Midbrain (tissue), 1 donor: ENCODE measurements at places on chromosomes 12 and 14.

DNA sequence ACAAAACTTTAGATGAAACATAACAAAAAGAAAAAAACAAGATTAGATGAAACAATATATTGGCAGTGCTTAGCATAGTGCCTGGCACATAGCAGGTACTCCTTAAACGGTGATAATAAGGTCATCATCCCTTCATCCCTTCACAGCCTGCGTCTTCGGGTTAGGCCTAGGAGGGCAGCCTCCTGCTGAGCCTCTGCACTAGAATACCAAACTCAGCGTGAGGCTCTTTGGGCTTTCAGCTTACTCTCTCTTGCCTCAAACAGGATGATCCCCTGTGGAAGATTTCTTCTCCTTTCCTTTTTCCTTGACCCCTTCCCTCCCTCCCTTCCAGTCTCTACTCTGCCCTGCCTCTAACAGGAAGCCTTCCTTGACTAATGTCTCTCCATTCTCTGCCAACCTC lies 14.4 kb upstream of the FIGNL2 start:
- DNase-seq, result no peak

- DNase-seq, result no peak
Observed at GRCh38 chr14:69852531-69853321, 26.5 kb upstream of the SMOC1 start.

DNA sequence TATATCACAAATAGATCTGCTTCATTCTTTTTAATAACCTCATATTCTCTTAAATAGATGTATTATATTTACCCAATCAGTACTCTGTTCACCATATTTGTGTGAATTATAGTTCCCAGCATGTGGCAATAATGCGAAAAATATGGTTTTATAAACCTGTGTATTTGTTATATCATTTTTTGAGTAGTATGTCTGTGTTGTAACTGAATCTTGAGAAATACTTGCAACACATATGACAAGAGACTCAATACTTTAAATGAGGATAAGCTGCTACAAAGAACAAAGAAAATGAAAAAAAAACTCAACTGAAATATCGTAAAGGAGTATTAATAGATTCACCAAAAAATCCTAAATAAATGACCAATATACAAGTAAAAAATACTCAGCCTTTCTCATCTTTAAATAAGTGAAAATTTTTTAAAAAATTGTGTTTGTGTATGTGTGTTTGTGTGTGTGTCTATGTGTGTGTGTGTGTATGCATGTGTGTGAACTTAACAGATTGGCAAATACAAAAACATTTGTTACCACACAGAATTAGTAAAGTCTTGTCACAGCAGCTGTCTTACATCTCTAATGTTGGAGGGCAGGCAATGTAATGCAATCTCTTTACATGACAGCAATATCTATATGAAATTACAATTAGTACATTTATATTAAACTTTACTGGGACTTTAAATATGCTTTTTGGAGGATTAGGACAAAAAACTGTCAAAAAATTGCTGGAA lies 441.9 kb upstream of the MGAT4C start:
- no peak for DNase-seq

DNA sequence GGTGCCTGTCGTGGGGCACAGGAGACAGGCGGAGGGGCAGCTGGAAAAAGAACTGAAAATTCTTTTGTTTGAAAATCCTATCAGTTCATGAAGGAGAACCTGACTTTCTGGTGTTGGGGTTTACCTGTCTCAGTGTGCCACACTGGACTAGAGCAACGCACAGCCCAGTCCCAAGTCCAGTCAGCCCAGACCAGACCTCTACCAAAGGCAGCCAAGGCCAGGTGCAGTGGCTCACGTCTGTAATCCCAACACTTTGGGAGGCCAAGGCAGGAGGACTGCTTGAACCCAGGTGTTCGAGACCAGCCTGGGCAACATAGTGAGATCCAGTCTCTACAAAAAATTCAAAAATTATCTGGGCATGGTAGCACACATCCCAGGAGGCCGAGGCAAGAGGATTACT lies 4.6 kb downstream of the CCDC85C start:
- no peak for DNase-seq

DNA sequence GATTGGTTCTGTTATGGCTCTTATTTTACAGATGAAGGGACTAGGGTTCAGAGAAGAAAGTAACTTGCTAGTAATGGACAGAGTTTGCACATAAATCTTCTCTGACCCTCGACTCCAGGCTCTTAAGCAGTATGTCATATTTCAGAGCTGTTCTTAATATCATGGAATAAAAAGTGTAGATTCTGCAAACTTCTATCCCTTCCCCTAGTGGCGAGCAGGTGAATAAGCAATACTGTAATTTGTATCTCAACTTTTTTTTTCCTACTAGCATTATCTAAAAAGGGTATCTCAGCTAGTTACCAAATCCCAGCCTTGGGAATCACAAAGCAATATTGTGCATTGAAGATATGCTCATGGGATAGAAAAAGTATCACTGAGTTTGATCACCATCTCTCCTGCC lies 83.2 kb downstream of the ANO4 start:
- no peak for DNase-seq

GRCh38 chr12:3367750-3368444 lies 123.1 kb upstream of the PRMT8 start:
- DNase-seq, result no peak

GRCh38 chr12:25767606-25768005 lies 190.9 kb upstream of the RASSF8 start:
- no peak for DNase-seq

DNA sequence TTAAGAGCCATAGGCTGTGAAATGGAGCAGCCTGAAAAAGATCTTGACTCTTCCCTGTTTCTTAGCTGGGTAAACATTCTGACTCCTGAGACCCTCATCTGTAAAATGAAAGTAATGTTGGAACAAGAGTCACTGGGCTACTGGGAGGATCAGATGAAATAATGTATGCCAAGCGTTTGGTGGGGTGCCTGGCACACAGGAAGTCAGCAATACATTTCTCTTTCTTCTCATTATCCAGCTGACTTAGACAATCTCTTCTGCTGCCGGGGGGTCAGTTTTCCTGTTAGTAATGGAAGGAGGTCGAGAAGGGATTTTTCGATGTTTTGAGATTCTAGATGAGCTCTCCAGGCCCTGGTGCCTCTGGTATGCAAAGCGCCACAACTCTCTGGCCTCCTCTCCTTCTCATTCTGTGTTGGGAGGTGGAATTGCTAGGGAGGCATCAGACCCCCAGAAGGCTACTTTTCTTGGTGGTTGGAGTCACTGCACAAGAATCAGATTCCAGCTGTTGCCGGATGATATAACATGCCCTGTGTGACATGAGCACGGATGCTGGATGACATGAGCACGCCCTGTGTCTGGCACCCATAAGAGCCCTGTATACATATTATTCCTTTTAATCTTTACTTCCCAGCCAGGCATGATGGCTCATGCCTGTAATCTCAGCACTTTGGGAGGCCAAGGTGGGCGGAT lies 4.3 kb downstream of the OASL start:
- no peak for DNase-seq

GRCh38 chr12:87467936-87468335 lies 561.3 kb downstream of the C12orf50 start:
- DNase-seq, result no peak
